ENCODE measurements at places on chromosomes 11 and 22. TPM values are rescaled to one million over a fixed set of nuclear protein-coding genes. Genes with fewer than 3 reads are reported as not detected.

DNA sequence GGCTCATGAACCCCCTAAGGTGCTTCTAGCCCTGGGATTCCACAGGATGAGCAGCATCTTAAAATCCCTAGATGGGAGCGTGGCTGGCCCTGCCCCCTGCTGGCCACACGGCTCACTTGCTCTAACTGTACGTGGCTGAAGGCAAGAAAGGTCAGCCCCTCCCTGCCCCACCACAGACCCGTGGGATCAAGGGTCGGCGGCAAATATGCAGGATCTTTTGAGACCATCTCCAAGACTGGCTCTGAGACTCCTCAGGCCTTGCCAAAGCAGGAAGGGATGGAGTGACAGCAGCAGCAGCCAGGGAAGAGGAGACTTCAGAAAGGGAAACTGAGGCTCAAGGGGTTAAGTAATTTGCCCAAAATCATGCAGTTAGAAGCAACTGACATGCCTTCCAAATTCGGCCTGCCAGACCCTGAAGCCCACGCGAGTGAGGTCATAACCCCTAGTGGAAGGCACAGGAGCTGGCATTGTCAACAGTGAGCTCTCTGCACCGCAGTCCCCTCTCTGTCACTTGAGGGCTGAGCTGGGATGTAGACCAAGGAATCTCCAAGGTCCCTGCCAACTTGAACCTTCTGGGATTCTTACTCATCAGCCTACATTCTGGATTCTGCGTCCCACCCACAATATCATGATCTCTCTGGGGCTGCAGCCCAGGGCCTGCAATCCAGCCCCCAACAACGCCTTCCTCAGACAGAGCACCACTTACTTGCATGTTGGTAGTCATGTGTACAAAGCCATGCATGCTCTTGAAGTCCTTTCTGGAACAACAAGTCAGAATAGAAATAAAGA lies 31.4 kb downstream of the CREB3L1 start:
- H3K27ac ChIP-seq: no peak overlapping the region
- H3K27me3 ChIP-seq: no peaks in the 10 kb centered on the region
- peak; percentile 47 for DNase-seq
- no peak overlapping the region for H3K4me3 ChIP-seq

DNA sequence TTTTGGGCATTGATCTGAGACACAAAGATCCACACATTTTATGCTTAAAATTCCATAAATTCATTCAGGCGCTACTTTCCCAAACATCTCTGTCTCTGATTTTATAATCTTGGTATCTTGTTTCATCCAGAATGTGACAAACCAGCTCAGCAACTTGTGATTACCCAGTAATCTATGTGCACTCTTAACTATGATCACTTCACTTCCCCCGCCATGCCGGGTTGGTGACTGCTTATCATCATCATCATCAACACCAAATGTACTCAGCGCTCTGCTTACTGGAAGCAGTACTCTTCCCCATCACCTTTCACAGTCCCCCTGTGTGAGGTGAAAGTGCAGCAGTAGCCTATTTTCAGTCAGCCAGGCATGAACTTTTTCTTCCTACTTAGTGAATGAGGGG lies 15.2 kb upstream of the MMP7 start:
- DNase-seq: no peak
- no peaks in the 10 kb centered on the region for H3K4me1 ChIP-seq
- H3K27ac ChIP-seq: no peak overlapping the region

DNA sequence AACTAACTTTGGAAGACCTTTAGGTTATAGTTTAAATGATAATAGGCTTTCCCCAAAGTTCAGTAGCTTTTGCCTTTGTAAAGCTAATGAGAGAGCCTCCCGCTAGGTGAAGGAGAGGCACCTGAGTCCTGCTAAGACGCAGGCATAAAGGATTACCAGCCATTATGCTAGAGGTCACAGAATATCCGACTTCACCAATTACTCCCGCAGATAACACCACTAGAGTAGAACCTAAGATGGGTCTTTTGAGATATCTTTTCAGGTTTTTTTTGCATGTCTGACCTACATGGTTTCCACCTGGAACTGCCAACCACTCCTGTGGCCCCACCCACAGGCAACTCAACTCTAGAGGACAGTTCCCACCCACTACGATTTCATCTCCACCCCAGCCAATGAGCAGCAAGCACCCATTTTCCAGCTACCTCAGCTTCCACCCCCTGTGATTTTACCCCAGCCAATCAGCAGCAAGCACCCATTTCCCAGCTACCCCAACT lies 314.3 kb downstream of the BRD1 start:
- H3K4me1 ChIP-seq: peaks cover 16% of the 10 kb centered on the region
- no peaks in the 10 kb centered on the region for H3K27me3 ChIP-seq
- DNase-seq: no peak
- no peak overlapping the region for H3K27ac ChIP-seq
- H3K36me3 ChIP-seq: no peaks in the 10 kb centered on the region

GRCh38 chr11:13859892-13860291 lies 102.6 kb upstream of the SPON1 start:
- no peaks in the 10 kb centered on the region for H3K27me3 ChIP-seq
- no peaks in the 10 kb centered on the region for H3K36me3 ChIP-seq
- H3K4me3 ChIP-seq: no peak overlapping the region

GRCh38 chr11:27304514-27304913 lies 58.5 kb downstream of the CCDC34 start:
- no peak for DNase-seq
- H3K4me3 ChIP-seq: no peak overlapping the region
- H3K36me3 ChIP-seq: no peaks in the 10 kb centered on the region

DNA sequence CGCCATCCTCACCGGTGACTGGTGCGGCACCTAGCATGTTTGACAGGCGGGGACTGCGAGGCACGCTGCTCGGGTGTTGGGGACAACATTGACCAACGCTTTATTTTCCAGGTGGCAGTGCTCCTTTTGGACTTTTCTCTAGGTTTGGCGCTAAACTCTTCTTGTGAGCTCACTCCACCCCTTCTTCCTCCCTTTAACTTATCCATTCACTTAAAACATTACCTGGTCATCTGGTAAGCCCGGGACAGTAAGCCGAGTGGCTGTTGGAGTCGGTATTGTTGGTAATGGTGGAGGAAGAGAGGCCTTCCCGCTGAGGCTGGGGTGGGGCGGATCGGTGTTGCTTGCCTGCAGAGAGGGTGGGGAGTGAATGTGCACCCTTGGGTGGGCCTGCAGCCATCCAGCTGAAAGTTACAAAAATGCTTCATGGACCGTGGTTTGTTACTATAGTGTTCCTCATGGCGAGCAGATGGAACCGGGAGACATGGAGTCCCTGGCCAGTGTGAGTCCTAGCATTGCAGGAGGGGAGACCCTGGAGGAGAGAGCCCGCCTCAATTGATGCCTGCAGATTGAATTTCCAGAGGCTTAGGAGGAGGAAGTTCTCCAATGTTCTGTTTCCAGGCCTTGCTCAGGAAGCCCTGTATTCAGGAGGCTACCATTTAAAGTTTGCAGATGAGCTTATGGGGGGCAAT lies 1.1 kb downstream of the NEAT1 start:
- peaks cover 6% of the 10 kb centered on the region for H3K36me3 ChIP-seq
- no peaks in the 10 kb centered on the region for H3K27me3 ChIP-seq

- no peaks in the 10 kb centered on the region for H3K36me3 ChIP-seq
- H3K27me3 ChIP-seq: no peaks in the 10 kb centered on the region
- no peak overlapping the region for H3K4me3 ChIP-seq
These were observed 1.2 kb downstream of the GLB1L3 start for GRCh38 chr11:134277183-134278001.

DNA sequence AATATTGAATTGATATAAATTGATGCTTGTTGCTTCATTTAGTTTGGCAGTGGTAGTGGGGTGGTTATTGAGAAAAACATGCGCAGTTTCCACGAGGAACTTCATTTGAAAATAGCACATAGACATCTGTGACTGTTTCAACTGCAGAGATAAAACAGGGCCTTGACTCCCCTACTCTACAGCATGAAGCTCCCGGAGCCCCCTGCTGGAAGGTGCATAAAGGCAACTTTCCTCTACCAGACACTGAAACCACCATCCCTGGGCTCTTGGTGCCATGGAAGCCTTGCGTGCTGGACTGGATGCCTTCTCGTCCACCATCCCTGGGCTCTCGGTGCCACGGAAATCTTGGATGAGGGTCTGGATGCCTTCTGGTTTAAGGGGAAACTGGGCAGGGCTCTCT lies 195.9 kb downstream of the CSNK2A3 start:
- no peak overlapping the region for H3K4me3 ChIP-seq
- H3K27me3 ChIP-seq: no peaks in the 10 kb centered on the region
- DNase-seq: peak; percentile 21
- peaks cover 18% of the 10 kb centered on the region for H3K4me1 ChIP-seq

GRCh38 chr22:17575681-17576080 lies 12.4 kb downstream of the SLC25A18 start:
- no peaks in the 10 kb centered on the region for H3K36me3 ChIP-seq
- H3K4me1 ChIP-seq: no peaks in the 10 kb centered on the region
- H3K27ac ChIP-seq: no peak overlapping the region

GRCh38 chr11:117868815-117869561 lies 7.5 kb downstream of the FXYD6 start:
- H3K27me3 ChIP-seq: peaks cover 10% of the 10 kb centered on the region
- no peak overlapping the region for H3K27ac ChIP-seq
- DNase-seq: no peak
- no peaks in the 10 kb centered on the region for H3K36me3 ChIP-seq

GRCh38 chr11:116415095-116415494 lies 357.7 kb downstream of the BUD13 start:
- no peaks in the 10 kb centered on the region for H3K27me3 ChIP-seq
- no peaks in the 10 kb centered on the region for H3K36me3 ChIP-seq
- no peak for DNase-seq
- no peak overlapping the region for H3K4me3 ChIP-seq
- H3K27ac ChIP-seq: no peak overlapping the region

DNA sequence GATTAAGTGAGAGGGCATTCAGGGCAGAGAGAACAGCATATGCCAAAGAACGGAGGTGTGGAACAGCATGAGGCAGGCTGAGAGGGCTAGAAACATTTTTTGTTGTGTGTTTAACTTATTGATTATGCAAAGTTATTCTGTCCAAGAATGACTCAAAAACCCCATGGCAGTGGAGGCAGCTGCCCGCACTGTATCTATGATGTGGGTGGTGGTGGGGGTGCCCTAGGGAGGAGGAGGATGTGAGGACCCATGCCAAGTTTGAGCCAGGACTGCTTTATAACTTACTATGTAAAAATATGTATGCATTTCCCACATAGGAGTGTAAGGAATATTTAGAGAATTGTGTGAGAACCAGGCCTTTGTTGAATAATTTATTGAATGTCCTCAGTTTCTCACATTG lies 85.4 kb upstream of the GNAZ start:
- no peak for DNase-seq
- H3K27me3 ChIP-seq: no peaks in the 10 kb centered on the region
- H3K27ac ChIP-seq: no peak overlapping the region

DNA sequence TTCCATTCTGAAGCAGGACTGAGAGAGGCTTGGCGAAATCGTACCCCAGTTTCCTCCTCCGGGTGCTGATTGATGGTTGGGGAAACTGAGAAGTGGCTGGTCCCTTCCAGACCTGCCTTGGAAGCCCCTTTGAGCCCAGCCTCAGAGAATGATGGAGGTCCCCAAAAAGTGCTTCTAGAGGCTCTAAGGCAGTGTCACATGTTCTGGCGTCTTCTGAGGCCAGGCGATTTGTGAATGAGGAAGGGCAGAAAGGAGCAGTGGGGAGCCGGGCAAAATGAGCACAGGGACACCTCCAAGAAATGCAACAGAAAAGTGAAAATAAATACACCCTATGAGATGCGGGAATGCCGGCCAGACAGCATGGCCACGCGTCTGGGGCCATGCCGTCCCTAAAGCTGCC lies 1.0 kb upstream of the LIF start:
- no peak for DNase-seq
- no peaks in the 10 kb centered on the region for H3K27me3 ChIP-seq
- peaks cover 19% of the 10 kb centered on the region for H3K4me1 ChIP-seq
- no peak overlapping the region for H3K4me3 ChIP-seq
- no peak overlapping the region for H3K27ac ChIP-seq
- H3K36me3 ChIP-seq: no peaks in the 10 kb centered on the region

GRCh38 chr11:35536470-35536869 lies 11.1 kb upstream of the PAMR1 start:
- H3K27ac ChIP-seq: no peak overlapping the region
- no peaks in the 10 kb centered on the region for H3K4me1 ChIP-seq
- no peak overlapping the region for H3K4me3 ChIP-seq
- no peaks in the 10 kb centered on the region for H3K27me3 ChIP-seq
- H3K36me3 ChIP-seq: no peaks in the 10 kb centered on the region

- H3K4me1 ChIP-seq: no peaks in the 10 kb centered on the region
- H3K36me3 ChIP-seq: no peaks in the 10 kb centered on the region
- H3K27me3 ChIP-seq: no peaks in the 10 kb centered on the region
- no peak for DNase-seq
- no peak overlapping the region for H3K27ac ChIP-seq
- no peak overlapping the region for H3K4me3 ChIP-seq
These were observed 125.0 kb downstream of the KCNQ1OT1 start for GRCh38 chr11:2574553-2575535.

- H3K27ac ChIP-seq: no peak overlapping the region
- no peak overlapping the region for H3K4me3 ChIP-seq
- H3K36me3 ChIP-seq: no peaks in the 10 kb centered on the region
- no peak for DNase-seq
These were observed 1.0 kb upstream of the PKNOX2 start for GRCh38 chr11:125163431-125164063.

- peak; percentile 57 for DNase-seq
- no peaks in the 10 kb centered on the region for H3K36me3 ChIP-seq
- H3K27me3 ChIP-seq: no peaks in the 10 kb centered on the region
- peak overlapping the region; percentile 70 for H3K27ac ChIP-seq
These were observed 92.7 kb downstream of the SGSM3 start for GRCh38 chr22:40463017-40463631.

DNA sequence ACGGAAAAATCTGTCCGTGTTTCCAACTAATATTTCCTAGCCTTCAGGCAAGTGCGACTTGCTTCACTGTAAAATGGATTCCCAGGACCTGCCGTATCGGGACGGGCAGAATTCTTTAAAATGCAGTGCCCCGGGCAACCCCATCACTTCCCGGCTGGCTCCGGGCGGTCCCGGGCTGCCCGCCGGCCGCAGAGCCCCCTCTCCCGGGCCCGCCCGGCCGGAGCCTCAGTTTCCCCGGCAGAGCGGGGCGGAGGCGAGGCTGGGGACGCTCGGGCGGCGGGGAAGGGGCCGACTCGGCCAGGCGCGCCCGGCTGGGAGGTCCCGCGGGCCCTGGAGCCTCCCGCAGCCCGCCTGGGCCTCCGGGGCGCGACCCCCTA lies 84.2 kb upstream of the WNT7B start:
- no peak for DNase-seq
- no peak overlapping the region for H3K27ac ChIP-seq
- no peaks in the 10 kb centered on the region for H3K36me3 ChIP-seq
- H3K4me3 ChIP-seq: no peak overlapping the region
- no peaks in the 10 kb centered on the region for H3K27me3 ChIP-seq

- H3K4me1 ChIP-seq: no peaks in the 10 kb centered on the region
- DNase-seq: no peak
- H3K36me3 ChIP-seq: no peaks in the 10 kb centered on the region
- H3K4me3 ChIP-seq: no peak overlapping the region
- H3K27me3 ChIP-seq: no peaks in the 10 kb centered on the region
- H3K27ac ChIP-seq: no peak overlapping the region
These were observed 15.5 kb upstream of the EP300 start for GRCh38 chr22:41076857-41077256.

PHRF1 gene
- total RNA-seq: 47.3 TPM

TMEM218 gene
- total RNA-seq: 22.5 TPM

USP47 gene
- 47.0 TPM for total RNA-seq

CCDC73 gene
- not detected for total RNA-seq

C11orf24 gene
- 46.9 TPM for total RNA-seq

GLB1L3 gene
- total RNA-seq: 2.3 TPM

POU2AF3 gene
- not detected for total RNA-seq

KCNJ4 gene
- total RNA-seq: not detected

TRIOBP gene
- total RNA-seq: 26.7 TPM
